T47D (cell line): ENCODE measurements at places on chromosomes 4 and X.

DNA sequence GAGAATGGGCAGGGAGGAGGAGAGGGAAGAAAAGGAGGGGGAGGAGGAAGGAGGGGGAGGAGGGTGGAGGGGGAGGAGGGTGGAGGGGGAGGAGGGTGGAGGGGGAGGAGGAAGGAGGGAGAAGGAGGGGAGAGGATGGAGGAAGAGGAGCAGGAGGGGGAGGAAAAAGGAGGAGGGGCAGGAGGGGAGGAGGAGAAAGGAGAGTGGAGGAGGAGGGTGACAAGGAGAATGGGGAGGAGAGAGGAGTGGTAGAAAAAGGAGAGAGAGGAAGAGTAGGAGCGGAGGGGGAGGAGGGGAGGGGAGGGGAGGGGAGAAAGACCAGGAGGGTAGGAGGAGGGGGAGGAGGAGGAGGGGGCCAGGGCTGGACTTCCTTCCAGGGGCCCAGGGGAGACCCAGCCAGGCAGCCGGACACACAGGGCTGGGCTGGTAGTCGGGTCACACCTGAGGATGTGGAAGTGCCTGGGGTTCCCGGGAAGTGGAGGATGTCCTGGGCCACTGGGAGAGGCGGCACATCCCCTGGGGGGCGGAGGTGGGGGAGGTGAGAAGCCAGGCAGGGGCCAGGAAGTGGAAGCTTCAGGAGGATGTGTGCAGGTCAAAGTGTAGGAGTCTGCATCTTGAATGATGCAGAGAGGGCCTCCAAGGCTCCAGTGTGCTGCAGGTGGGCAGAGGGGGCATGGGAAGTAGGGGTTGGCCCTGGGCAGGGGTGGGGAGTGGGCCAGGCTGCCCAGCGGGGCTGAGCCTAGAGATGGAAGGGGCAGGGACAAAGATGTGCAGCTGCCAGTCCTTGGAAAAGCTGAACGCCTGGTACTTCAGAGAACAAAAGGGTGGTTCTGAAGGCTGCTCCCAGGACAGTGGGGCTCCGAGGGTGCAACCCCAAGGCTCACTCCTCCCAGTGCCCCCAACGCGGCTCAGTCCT, 18.8 kb downstream of the IL3RA start:
- DNase-seq = peak; percentile 79

- no peak for DNase-seq
These were observed 977.0 kb downstream of the FSTL5 start for GRCh38 chr4:161186750-161187149.

GRCh38 chr4:111807576-111807975, 337.7 kb upstream of the FAM241A start:
- DNase-seq = no peak

DNA sequence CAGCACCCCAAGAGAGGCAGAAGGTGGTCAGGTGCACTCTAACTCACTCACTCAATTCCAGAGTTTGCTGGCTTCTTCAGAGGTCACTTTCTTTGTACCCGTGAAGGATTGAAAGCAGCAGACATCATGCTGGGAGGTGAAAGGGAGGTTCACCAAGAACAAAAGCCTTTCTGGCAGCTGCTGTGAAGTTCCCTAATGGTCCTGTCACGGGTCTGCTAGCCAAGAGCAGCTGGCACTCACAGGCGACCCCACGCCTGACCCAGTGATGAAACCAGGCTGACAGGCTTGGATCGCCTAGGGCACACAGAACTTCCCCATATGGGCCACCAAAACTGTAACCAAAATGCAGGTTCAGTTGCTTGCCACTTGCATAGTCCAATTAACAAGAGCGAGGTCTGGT, 11.8 kb downstream of the NUDT11 start:
- no peak for DNase-seq

GRCh38 chrX:154396973-154397887, 947 bp upstream of the RPL10 start:
- peak; percentile 75 for DNase-seq

GRCh38 chr4:76905521-76905920, 7.6 kb upstream of the SOWAHB start:
- DNase-seq = no peak
